ACHN (cell line): ENCODE measurements at places on chromosomes 2 and 18.
A peak's percentile ranks its signal among the peaks of the same experiment; 100 is the strongest.

DNA sequence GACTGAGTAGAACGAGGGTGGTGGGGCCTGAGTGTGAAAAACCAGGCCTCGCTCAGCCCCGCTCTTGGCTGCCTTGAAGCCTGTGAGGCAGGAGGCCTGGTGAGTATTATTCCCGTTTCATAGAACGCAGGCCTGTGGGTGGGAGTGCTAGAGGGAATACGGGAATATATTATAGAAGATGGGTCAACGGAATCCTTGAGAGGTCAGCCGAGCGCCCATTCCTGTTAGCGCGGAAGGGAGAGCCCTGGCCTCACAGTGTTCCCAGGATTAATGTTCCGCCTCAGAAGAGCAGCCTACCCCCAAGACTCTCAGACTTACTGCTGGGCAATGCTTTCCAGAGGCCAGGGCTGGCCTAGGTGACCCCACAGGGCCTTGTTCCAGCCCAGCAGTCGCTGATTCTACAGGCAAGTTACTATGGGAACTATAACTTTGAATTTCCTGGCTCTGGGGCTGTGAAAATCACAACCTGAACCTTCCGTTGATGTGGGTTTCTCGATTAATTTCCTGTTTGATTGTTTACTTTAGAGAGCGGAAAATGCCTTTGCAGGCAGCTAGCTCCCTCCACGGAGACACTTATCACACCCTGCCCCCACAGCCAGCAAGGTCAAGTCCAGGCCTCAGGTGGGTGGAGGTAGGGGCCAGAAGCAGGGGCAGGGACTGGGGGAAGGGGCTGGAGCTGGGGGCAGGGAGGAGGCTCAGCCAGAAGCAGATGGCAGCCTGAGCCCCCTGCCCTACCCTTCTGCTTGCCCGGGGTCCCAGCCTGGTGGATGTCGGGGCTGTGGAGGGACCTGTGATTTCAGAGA is 108.3 kb downstream of the SMAD7 start:
- no peak for DNase-seq

- DNase-seq: no peak
These were observed 502 bp downstream of the MERTK start for GRCh38 chr2:111898703-111899514.

- DNase-seq: no peak
These were observed 49.1 kb downstream of the GTF3C3 start for GRCh38 chr2:196750291-196750923.

GRCh38 chr2:111982822-111983221 is 72.2 kb upstream of the TMEM87B start:
- DNase-seq: no peak

- no peak for DNase-seq
These were observed 9.4 kb downstream of the KIF1A start for GRCh38 chr2:240810621-240811020.

DNA sequence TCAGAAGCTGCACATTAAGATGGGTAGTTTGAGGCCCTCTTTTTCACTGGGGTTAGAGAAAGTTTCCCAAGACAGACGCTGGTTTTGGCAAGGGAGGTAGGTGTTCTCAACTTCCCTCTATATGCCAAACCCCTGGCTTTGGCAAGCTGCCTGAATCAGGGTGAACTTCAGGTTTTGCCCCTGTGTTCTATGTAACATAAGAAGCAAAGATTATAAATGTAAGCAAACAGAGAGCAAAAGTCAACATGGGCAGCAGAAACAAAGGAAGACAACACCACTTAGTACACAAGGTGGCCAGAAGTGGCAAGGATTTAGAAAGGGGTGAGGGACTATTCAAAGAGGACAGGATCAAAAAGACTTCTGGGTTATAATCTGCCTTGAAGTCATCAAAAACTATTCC is 70.5 kb upstream of the TFCP2L1 start:
- no peak for DNase-seq

GRCh38 chr2:8296306-8296705 is 385.6 kb upstream of the ID2 start:
- DNase-seq: no peak

DNA sequence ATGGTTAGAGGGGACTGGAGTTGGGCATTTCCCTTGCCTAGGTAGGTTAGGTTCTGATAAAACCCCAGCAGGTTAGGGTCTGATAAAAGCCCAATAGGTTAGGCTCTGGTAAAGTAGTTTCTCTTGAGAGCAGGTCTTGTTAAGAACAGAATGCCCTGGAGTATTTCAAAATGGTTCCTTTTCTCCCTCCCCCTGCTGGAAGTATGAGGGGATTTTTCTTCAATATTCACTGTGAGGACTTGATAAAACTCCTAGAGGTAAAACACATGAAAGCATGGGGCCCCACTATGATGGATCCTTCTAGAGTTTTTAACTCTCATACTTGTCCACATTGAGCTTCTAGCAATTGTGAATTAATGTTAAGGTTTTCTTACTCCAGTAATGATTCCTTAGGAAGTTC is 27.6 kb downstream of the ANKAR start:
- peak; percentile 33 for DNase-seq

DNA sequence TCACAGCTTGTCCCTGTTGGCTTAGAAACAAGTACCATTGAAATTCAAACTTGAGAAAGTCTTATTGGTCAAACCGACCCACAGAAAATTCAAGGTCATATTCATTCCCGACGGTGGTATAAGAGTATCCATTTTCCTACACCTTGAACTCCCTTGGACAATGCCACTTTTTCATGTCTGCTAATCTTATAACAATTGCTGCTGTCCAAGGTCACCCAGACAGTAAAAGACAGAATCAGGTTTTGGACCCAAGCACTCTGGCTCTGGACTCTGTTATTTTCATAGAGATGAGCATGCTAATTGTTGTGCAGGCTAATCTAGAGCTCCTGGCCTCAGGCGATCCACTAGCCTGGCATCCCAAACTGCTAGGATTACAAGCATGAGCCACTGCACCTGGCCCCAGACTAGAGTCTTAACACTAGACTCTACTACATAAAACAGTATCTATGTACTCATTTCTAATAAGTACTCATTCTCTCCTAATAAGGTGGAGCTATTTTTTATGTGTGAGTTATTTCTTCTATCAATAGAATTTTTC is 57.8 kb downstream of the C2orf76 start:
- no peak for DNase-seq

GRCh38 chr2:178241844-178242551 is 47.7 kb downstream of the OSBPL6 start:
- DNase-seq: peak; percentile 92

DNA sequence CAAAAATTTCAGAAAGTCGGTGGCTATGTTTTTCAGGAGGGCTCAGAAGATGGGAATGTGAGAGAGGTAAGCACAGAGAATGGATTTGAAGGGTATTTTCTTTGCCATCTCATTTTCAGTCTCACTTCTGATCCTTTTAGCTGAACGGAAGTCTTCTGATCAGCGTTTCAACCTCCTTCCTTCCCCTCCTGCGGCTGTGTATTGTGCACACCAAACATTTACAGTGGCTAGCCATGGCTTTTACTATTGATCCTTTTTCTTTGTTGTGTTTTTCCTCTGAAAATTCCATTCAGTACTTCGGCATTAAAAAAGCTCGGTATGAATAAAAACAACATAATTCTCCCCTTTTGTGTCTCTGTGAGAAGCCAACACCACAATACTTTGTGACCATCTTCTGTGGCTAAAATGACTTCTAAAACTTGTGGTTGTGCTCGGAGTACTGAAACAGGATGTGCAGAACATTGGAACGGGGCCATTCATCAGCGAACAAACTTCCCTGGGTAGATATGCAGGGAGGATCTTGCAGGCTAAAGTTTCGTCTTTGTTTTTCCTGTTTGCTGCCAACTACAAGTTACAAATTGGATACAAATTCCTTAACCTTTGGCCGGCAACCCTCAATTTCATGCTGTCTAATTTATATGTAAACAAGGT is 260.8 kb upstream of the FAM98A start:
- no peak for DNase-seq

- no peak for DNase-seq
These were observed 418.3 kb upstream of the CYRIA start for GRCh38 chr2:17083902-17084301.

DNA sequence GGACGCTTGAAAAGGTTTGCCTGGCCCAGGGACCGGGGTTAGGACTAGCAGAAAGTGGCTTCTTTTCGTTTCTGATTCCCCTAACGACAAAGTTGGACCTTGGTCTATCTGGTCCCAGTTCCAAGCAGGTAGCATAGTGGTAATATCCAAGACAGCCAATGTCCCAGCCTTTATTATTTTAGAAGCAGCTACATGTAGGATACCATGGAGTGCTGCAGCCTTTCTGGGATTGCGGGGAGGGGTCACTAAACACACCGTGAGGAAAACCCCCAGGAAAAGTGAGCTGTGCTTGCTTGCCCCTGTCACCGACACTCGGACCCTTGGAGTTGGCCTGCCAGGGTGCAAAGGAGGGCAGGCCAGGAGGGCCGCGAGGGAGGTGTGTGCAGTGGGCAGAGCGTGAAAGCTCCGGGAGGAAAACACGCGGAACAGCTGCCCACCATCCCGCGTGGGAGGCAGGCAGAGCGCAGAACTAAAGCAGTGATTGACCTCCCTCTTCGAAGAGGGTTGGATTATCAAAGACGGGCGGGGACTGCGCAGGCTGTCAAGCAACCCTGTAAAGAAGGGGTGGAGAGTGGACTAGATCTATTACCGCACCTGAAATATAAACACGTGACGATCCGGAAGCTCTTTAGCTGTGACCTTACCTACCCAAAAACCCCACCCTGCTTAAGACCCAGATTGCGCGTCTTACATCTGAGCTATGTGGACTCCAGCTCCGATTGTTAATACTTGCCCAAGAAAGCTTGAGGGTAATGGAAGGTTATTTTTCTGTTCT is 624 bp upstream of the MAP4K3 start:
- DNase-seq: peak; percentile 60

DNA sequence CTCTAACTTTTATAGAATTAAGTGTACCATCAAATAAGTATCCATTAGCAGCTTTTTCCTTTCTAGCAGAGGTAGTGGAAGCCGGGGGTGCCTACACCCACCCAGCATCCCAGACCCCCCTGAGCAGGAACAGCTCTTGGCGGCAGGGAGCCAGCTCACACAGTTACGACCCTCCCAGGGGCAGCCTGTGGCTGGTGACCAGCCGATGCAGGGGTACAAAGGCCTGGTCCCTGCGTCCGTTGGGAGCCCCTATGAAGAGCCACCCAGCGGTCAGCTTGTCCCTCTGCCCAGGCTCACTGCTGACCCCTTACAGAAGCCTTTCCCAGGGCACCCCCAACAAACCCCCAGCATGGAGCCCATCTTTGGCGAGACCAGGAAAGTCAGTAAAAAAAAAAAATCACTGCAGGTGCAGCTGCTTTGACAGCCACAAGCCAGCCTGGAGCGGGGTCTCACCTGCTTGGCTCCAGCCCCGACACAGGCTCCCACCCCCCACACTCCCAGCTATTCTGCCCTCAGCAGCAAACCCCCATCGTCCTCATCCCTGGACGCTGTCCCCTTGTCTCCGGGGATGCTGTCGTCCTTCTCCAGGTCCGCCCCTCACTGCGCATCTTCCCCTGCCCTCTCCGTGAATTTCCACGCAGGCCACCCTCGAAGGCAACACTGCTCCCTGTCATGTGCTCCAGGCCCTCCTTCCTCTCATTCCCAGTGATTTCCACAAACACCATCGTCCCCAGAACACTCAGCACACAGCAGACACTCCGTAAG is 43.1 kb downstream of the GPC1 start:
- no peak for DNase-seq

GRCh38 chr2:43209204-43209717 is 17.1 kb downstream of the ZFP36L2 start:
- no peak for DNase-seq

DNA sequence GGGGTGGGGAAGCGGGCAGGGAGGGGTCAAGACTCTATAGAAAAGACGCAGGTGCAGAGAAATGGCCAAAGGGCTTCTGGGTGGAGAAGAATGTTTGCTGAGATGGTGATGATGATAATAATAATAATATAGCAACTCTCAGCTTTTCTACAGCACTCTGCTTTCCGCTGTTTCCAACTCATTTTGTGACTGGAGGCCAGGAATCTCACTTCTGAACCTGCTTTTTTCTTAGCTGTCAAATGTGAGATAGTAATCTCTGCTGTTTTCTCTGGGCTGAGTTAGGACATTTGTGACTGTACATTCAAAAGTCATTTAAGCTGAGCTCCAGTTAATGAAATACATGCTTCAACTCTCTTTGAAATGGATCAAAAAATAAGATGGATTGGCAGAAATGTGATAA is 58.4 kb downstream of the TNS1 start:
- no peak for DNase-seq

- peak; percentile 64 for DNase-seq
These were observed 29.2 kb upstream of the SETBP1 start for GRCh38 chr18:44651478-44651877.

DNA sequence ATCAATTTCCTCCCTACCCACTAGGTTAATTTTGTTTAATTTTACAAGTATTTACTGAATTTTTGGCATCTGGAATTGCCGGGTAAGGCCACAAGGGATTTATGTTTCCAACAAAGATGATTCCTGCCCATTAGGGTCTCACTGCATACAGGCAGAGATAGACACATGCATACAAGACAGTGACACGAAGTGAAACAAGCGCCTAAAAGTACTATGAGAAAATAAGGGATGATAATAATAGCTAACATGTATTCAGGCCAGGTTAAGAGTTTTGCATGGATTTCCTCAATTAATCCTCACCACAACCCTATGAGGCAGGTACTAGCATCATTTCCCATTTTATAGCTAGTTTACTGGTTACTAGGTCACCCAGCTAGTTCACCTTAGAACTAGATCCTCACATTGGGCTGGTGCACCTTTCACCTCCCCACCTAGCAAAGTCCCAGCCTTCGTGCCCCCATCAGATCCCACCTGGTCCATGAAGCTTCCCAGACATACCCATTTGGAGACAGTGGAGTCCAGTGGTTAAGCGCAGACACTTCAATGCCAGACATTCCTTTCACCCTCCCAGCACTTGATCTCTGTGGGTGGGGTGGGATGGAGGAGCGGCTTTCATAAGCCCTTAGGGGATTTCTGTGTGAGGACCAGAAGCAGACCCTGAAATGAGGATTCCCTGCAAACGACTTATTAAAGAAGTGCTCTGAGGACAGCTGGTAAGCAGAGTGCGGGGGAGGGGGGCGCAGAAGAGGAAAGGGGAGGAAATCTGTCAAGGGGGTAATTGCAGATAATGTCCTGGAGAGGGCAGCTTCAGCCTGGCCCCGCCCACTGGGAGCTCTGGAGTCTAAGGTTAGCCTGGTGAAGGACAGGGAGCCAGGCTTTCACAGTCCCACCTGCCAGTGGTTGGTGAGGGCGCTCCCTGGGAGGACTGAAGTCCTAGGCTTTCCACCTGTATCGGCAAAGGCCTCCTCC is 5.8 kb upstream of the DGUOK start:
- DNase-seq: peak; percentile 65

GRCh38 chr2:233079473-233079877 is 19.3 kb downstream of the INPP5D start:
- no peak for DNase-seq

- DNase-seq: peak; percentile 57
These were observed 11.4 kb downstream of the ID2 start for GRCh38 chr2:8693157-8693821.
